ENCODE measurements at places on chromosomes 7 and 10.

GRCh38 chr10:88190540-88191235, 327.3 kb downstream of the PTEN start:
- no peak for DNase-seq

GRCh38 chr10:104324931-104325330, 13.3 kb downstream of the ITPRIP start:
- no peak for DNase-seq

GRCh38 chr10:87618566-87619423, 40.9 kb upstream of the PAPSS2 start:
- no peak for DNase-seq

DNA sequence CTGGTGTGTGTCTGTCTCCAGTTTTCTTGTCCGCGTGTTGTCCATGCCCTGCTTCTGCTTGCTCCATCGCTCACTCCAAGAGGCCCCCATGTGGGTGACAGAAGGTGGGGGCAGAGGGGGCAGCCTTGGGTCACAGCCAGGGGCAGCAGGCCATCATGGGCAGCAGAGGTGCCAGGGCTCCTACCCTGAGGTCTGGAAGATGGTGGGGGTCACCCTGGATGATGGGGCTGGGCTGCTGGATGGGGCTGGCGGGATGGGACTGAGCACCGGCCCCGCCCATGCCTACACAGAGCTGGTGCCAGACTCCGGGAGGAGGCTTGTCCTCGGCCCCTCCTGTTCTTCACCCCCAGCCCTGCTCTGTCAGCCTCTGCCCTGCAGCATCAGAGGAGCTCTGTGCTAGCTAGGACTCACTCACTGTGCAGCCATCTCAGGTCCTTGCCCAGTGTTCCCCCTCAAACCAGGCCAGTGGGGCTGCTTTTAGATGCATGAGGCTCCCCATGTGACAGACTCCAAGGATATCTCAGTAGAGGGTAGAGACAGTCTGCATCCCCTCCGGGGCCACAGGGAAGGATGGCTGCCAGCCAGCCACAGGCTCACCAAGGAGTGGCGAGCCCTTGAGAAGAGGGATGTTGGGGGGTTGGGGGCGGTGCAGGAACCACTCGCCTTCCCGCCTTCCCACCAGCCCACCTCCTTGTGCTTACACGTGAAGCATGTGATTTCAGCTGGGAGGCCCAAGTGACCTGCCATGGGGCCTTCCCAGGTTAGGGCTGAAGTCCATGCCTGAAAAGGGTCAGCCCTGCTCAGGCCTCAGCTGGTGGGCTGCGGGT, 35.5 kb upstream of the PPIF start:
- no peak for DNase-seq

DNA sequence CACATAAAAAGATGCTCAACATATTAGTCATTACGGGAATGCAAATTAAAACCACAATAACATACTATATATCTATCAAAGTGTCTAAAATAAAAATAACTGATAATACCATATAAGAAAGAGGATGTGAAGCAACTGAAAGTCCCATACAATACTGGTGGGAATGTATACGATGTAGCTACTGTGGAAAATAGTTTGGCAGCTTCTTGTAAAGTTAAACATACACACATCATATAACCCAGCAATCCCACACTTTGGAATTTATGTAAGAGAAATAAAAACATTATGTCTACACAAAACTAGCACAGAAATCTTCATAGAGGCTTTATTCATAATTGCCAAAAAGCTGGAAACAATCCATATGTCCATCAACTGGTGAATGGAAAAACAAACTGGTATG, 10.5 kb upstream of the COMMD3 start:
- no peak for DNase-seq

DNA sequence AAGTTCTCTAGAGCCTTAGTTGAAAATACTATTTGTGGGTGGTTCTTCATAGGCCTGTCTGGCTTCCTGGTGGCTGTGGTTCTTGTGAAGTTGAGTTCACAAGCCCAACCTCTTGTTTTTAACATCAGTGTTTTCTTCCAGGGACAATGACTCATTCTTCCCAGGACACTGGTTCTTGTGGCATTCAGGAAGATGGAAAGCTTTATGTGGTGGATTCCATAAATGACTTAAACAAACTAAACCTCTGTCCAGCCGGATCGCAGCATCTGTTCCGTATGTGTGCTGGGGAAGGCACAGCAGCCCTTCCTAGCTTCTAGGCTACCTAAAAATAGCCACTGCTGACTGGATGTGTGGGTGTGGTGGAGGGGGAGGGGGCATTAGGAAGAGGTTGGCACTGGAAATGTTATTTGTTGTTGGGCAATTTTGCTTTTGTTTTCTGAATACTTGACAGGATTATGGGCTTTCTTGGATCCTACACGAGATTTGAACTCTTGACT, 3.9 kb downstream of the LSMEM1 start:
- DNase-seq, result no peak

- no peak for DNase-seq
Measured at GRCh38 chr7:18086165-18087025, 58.7 kb upstream of the PRPS1L1 start.

DNA sequence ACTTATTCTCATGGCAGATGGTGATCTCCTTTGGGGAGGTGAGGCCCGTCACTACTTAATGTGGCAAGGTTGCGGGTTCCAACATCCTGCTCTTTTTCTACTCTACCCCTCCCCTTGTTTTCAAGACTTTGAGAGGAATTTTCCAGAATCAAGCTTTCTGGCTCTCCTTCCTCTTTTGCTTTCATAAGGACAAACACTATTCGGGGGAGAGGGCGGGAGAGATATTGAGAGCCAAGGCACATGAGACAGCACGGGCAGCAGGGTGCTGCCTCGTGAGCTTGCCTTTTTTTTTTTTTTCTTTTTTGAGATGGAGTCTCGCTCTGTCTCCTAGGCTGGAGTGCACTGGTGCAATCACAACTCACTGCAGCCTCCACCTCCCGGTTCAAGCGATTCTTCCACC, 6.9 kb upstream of the PFKFB3 start:
- DNase-seq, result no peak

GRCh38 chr7:112089551-112089950, 116.6 kb downstream of the DOCK4 start:
- no peak for DNase-seq

GRCh38 chr10:69801094-69801433, 642 bp upstream of the COL13A1 start:
- DNase-seq, result no peak

DNA sequence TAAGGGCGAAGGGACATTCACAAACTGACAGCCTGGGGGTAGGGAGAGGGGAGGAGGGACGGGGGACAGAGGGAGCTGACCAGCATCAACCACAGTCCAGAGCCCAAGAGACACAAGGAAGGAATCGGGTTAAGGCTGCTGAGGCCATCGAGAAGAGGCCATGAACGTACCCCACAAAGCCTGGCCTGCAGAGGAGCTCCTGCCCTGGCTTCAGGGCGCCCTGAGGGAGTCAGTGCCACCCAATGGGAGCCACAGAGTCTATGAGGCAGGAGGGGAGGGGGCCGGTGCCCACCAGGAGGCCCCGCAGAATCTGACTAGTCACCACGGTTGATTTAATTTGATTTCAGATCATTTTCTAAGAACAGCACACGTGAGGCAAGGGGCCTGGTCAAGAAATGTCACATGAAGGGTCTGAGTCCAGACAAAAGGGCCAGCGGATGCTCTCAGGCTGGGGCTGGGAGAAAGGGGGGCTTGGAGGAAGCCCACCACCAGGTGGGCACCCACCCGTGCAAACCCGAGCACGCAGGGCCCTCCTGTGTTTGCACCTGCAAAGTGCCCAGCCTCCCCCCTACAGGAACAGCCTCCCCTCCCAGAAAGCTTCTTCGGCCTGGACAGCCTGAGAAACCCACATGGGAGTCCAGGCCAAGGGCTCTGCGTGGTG, 40.4 kb downstream of the CAMK2B start:
- no peak for DNase-seq

DNA sequence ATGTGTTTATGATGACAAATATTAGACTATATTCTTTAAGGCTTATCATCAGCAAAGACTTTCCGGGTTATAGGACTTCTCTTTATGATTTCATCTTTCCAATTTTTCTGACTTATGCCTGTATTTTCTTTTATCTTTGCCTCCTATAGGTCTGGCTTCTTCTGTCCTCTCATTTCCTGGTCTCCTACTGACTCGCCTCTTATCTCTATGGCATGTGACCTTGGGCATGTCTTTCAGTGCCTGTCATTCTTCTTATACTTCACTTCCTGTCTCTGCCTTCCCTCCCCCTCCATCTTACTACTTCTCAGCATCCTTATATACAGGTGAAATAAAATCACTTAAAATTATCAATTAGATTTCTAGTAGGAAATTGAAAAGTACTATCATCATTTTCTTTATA, 42.2 kb downstream of the PCDH15 start:
- DNase-seq, result no peak

DNA sequence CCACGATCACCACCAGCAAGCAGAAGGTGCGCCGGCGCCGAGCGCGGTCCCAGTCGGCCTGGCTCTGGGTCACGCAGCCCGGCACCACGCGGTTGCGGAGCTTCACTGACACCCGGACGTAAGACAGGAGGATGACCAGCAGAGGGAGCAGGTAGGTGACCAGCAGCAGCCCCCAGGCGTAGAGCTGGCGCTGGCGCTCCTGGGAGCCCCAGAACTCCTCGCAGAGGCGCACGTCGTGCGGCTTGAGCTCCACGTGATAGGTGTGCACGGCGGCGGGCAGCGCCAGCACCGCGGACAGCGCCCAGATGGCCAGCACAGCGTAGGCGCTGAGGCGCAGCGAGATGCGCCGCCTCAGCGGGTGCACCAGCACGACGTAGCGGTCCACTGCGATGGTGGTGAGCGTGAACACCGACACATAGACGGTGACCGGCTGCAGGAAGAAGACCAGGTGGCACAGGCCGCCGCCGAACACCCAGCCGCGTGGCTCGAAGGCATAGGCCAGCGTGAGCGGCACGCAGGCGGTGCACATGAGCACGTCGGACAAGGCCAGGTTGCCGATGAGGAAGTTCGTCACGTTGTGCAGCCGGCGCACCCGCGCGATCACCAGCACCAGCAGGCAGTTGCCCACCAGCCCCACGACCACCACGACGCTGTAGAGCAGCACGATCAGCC, 920 bp downstream of the PRLHR start:
- DNase-seq, result no peak

DNA sequence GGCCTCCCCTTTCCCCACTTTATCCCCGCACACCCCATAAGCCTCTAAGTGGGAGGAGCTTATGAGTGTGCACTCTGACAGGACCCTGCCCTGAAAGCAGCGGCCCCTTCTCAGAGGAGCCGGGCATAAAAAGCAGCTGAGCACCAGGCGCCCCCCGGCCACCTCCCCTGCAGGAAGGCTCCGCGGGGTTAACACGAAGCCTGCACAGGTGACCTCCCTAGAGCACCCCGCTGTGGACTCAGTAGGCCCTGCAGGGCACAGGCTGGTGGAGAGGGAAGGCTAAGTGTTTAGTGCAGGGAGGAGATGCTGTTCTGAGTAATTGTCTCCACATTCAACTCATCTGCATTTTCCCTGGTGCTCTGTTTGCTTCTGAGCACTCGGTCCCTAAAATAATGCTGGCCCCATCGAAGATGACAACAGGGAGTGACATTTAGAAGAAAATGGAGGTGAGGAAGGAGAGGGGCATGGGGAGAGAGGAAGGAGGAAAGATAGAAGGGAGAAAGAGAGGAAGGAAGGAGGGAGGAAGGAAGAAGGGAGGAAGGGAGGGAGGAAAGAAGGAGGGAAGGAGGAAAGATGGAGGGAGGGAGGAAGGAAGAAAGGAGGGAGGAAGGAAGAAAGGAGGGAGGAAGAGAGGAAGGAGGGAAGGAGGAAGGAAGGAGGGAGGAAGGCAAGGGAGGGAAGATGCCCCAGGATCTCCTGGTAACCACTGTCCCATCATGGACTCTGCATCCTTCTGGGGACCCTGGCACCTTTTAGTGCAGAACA, 25.4 kb upstream of the CNPY1 start:
- no peak for DNase-seq

GRCh38 chr7:107206136-107206535, 37.3 kb downstream of the HBP1 start:
- DNase-seq, result no peak

DNA sequence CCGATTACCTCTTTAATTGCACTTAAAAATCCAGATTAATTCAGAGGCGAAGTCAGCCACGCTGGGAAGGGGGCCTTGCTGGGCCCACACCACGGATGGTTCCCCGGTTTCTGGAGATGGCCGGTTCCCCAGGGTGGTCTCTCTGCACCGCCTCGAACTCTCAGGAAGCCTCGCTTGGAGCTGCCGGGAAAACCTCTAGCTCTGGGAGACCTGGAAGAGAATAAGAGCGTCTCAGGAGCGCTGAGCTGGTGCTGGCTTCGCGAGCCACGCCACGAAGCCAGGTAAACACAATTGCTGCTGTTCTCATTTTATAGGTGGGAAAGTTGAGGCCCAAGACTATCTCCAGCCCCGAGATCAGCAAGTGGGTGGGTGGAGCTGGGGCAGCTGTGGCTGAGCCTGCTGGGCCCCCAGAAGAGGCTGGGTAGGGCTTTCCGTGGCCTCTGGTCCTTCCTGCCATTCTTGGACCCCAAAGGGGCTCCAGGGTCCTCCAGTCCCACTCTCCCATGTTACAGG, 110.4 kb downstream of the MICALL2 start:
- DNase-seq, result no peak

DNA sequence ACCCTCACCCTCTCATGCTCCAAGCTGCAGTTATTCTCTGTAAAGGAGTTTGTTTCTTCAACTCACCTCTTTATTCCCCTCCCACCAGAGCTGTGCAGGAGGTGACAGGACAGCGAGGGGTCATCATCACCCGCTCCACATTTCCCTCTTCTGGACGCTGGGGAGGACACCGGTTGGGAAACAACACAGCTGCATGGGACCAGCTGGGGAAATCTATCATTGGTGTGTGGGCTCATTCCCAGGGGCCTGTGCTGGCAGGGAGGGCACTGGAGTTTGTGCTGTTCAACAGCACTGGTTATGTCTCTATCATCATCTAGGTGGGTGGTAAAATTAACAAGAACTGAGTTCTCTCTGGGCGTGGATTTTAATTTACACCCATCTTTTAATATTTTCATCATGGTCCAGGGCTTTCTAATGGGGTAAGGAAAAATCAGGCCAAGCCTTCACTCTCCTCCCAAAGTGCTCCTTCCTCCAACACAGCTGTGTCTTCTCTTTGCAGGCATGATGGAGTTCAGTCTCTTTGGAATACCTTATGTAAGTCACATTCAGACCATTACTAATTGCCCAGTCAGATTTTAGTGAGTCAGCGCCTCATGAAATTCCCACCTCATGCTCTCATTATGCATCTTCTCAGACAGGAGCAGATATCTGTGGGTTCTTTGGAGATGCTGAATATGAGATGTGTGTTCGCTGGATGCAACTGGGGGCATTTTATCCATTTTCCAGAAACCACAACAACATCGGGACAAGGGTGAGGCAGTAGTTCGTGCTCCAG, 61.6 kb downstream of the PRSS58 start:
- no peak for DNase-seq

GRCh38 chr7:81264116-81264515, 345.3 kb upstream of the SEMA3C start:
- no peak for DNase-seq

GRCh38 chr10:76124280-76124679, 692.9 kb downstream of the LRMDA start:
- DNase-seq, result no peak

- DNase-seq, result no peak
Measured at GRCh38 chr10:625751-626711, 63.4 kb downstream of the DIP2C start.

All from stimulated activated CD8-positive, alpha-beta memory T cell treated with anti-CD3 and anti-CD28 coated beads, Interleukin-2, amount 100 ng/mL, for 1 hour (primary cell).